Neural progenitor cell (in vitro differentiated cells): ENCODE measurements at places on chromosomes 11 and 22. TPM values are rescaled to one million over a fixed set of nuclear protein-coding genes. Genes with fewer than 3 reads are reported as not detected.

- no peak for DNase-seq
Observed at GRCh38 chr11:134984421-134984820, 572.4 kb upstream of the B3GAT1 start.

DNA sequence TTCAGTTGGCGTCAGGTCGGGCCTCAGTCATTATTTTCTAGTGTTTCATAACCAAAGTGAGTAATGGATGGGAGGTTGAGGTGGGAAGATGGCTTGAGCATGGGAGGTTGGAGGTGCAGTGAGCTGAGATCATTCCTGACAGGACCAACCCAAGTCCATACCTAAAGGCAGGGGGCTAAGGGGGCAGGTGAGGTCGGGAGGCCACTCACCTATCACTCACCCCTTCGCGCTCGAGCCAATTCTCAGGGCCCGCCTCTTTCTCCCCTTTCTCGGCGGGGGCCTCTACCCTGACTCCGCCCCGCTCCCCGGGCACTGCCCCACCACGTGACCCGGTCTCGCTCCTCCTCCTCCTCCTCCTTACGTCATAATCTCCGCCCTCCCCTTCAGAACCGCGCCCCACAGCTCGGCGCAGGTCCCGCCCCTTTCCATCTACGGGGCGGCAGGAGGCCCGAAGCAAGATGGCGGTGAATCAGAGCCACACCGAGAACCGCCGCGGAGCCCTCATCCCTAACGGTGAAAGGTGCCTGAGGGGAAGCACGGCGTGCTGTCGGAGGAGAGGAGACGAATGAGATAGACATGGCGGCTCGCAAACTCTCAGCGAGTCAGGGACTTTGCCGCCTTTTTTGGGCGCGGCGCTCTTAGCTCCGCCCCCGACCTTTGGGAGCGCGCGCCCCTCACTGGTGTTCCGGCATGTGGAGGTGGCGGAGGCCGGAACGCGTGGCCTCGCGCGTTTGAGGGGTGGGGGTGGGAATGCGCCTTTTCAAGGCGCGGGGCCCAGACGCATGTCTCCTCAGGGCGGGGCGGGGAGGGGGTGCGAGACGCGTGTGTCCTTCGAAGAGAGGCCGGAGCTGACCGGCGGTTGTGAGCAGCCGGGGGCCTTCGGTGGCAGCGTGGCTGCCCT, at the start of gene WBP2NL:
WBP2NL (plus strand) TSS at position 428 of the 901 bp plus-strand sequence; CDS start at position 459, 31 bp downstream.
- no peak for DNase-seq

DNA sequence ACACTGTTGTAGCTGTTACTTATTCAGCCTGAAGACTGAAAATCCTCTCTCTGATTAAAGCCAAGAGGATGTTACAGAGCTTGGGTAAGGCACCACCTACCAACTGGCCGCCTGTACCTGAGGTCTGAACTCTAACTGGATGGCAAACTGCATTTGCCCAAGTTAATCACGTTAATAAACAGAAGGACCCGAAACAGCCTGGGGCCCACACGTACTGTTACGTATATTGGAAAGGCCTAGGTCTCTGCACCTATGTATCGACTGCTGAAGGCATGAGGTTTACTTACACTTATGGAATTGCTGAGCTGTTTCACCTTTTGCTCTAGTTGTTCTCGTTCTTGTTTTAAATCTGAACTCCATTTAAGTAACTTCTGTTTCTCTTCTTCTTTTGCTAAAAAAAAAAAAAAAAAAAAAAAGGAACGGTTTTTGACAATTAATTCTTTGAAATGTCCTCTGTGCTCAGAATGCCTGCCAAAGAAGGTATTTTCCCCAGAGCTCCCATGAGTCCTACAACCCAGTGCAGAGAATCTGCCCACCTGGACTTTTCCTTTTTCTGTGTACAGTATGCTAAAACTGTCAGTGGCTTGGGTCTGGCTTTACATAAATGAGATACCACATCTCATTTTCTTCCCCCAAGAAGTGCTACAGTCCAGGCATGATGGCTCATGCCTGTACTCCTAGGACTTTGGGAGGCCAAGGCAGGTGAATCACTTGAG, 13.1 kb downstream of the LARGE2 start:
- no peak for DNase-seq

DNA sequence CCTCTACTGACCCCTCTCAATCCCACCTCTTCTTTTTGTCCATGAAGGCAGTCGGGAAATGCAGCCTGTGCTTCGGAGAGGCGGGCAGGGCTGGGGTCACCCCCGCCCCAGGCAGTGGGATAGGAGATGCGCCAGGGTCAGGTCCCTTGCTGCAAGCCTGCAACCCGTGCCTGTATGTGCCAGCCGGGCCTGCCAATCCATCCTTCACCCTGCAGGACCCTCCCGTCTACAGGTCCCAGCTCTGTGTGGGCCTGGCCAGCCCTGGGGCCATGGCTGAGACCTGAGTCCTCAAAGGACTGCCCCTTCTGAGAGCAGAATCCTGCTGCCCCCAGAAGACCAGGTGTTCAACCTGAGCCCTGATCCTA, 10.9 kb downstream of the ASCL2 start:
- DNase-seq = no peak

DNA sequence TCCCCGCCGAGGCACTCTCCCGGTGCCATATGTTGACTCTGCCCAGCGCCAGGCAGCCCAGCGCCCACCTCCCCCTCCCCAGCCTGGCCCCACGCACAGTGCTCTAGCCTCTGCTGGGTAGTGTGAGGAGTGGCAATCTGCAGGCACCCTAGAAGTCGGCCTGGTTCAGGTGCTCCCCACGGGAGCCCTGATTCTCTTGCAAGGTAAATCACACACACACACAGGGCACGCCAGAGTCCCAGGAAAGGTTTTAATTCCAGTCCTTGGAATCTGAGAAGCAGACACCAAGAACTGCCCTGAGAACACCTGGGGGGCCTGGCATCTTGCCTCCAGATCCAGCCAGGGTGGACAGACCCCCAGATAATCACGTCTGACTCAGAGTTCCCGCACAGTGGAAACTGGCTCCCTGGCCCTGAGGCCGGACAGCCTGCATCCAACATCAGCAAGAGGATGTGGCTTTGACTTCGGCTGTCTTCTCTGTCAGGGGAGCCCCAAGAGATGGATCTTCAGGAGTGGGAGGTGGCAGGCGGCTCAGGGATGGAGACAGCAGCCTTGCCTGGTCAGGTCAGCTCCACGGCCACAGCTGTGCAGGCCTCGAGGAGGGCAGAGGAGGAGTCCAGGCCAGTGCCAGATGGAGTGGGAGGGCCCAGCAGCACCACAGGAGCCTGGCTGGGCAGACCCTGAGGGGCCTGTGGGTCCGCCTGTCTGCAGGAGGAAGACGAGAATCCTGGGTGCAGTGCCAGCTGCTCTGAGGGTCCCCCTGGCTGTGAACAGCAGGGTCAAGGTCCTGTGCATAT, 1.1 kb upstream of the RIN1 start:
- DNase-seq = no peak

The MYBPC3 gene
- total RNA-seq = 0.06 and 0.12 TPM in 2 replicates
